ENCODE measurements at places on chromosomes 5 and 9.

- no peak for DNase-seq
Observed at GRCh38 chr9:77807281-77807683, 159.2 kb upstream of the GNA14 start.

- no peak for DNase-seq
Observed at GRCh38 chr9:84775056-84775643, 105.6 kb downstream of the NTRK2 start.

DNA sequence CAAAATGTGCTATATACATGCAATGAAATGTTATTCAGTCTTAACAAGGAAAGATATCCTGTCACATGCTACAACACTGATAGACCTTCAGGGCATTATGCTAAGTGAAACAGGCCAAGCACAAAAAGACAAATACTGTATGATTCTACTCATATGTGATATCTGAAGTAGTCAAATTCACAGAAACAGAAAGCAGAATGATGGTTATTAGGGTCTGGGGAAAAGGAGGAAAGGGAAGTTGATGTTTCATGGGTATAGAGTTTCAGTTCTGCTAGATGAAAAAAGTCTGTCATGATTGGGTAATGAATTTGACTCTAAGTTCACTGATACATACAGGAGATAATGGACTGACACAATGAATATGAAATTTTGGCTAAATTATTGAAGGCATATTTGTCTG is 11.2 kb upstream of the RIC1 start:
- no peak for DNase-seq

DNA sequence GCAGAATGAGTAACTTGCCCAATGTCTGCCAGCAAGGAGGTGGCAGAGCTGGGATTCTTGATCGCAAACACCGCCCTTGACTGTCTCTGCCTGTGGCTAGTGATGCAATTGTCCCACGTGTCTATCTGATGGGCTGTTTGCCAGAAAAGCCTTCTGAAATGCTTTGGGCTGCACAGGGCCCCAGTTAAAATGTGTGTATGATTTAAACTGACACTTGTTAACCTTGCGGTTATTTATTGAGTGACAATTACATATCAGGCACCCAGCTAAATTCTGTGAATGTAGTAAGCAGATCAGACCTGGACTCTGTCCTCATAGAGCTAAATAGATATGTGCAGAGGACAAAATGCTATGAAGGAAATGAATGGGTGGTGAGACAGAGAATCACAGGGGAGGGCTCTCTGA is 11.6 kb upstream of the IL12B start:
- no peak for DNase-seq

- no peak for DNase-seq
Observed at GRCh38 chr5:6701491-6701890, 11.7 kb upstream of the TENT4A start.

- no peak for DNase-seq
Observed at GRCh38 chr5:103522586-103522985, 40.0 kb downstream of the NUDT12 start.

GRCh38 chr5:149953436-149954121 is 7.0 kb upstream of the SLC26A2 start:
- no peak for DNase-seq

GRCh38 chr9:35935755-35936509 is 22.0 kb downstream of the OR2S2 start:
- DNase-seq, result no peak

GRCh38 chr5:103505581-103506305 is 56.8 kb downstream of the NUDT12 start:
- no peak for DNase-seq
